ENCODE measurements at places on chromosomes 16 and 17.

GRCh38 chr17:49454050-49454449 is 39.4 kb upstream of the PHB1 start:
- peak; percentile 89 for DNase-seq

- no peak for DNase-seq
These were observed 182.7 kb downstream of the RPTOR start for GRCh38 chr17:80727409-80727755.

- DNase-seq = no peak
These were observed 157.0 kb upstream of the CDH11 start for GRCh38 chr16:65278874-65279273.

DNA sequence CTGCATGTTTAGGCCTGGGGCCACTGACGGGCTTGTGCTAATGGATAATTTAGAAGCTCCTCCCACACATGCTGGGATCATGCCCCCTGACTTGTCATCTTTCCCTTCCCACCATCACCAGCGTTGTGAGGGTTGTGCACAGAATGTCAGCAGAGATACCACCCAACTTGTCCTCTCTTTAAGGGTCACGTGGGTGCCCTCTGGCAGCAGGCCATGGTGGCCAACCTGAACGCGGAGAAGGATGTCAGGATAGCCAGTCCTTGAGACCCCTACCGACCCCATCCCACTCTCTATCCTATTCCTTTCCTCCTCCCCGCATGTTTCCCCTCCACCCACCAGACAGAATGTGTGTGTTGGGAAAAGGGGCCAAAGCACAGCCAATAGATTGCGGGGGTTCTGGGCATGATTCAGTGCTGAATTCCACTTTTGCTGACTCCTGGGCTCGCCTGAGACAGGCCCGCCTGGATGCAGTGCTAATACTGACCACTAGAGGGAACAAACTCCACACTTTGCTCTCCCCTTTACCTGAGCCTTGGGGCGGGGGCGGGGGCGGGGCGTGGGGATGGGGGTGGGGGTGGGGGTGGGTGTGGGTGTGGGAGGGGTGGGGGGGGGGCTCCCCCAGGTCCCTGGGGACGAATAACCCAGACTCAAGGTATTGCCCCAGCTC is at the start of gene GH2:
TSS of gene GH2 (minus strand) at position 10 of the 667 bp plus-strand sequence. CDS start 143 bp downstream, outside the sequence.
- DNase-seq = no peak

DNA sequence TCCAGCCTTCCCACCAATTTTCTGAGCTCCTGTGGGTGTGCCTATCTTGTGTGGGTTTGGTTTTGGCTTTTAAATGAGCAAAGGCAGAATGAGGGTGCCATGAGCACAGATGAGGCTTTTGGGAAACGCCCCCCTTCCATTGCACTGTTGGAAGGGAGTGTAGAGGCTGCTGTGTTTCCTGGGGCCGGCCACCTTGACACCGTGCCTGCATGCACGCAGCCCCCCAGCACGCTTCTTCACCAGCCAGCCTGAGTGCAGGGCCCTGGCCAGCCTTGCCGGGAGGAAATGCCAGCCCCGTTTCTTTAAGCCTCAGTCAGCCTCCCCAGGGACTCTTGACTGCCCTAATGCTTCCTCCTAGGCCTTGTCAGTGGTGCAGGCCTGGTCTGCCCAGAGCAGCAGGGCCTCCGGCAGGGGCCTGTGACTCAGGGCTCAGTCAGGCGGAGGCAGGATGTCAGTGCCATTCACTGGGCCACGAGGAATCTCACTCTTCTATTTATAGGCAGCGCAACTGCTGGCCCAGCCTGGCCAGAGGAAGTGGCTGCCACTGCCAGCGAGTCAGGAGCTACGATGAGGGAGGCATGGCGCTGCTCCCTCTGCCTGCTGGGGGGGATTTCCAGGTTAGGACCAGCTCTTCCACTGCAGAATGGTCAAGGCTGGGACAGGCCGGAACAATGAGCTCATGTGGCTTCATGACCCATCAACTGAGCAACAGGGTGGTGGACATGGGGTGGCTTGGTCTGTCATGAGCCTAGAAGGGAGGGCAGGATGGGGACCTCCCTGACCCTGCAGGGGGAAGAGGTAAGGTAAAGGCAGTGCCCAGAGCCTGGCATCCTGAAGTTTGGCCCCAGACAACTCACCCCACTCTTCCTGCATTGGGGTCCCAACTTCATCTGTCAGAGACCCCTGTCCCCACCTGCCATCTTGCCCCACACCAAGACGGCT is 205.2 kb downstream of the RAB11FIP4 start:
- DNase-seq = peak; percentile 75

DNA sequence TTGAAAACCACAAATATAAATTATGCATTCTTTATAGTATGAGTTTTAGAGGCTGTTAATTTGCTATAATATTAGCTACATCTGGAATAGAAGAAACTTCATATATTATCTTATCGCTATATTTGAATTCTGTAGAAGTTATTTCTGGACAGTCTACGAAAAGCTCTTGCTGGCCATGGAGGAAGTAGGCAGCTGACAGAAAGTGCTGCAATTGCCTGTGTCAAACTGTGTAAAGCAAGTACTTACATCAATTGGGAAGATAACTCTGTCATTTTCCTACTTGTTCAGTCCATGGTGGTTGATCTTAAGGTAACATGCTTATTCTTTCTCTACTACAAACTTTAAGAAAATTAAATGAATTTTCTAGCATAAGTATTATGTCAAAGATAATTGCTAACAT is 96.8 kb downstream of the OMG start:
- no peak for DNase-seq

DNA sequence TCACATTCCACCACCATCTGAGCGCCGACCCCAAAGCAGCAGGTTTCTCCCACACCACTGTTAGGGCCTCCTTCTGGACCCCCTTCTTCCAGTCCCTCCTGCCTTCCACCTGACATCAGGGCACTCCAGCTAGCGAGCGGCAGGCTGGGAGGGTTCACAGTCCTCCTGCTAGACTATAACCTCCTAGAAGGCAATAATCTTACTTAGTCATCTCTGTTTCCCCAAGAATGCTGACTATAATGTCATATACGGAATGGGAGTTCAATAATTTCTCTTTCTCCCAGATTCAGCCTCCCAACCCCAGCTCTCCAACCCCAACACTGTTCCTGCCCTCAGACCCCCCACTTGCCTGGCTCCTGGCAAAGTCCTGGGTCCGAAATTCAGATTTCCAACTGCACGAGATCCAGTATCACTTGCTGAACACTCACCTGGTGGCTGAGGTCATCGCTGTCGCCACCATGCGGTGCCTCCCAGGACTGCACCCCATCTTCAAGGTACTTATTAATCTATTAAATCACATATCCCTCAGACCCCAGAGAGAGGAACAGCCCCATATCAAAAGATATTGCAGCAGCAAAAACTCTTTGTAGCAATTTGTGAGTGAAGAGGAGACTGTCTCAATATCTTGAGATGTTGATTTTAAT is 5.6 kb downstream of the ALOX12 start:
- DNase-seq = no peak

GRCh38 chr17:17763136-17763535 is 73.7 kb downstream of the SREBF1 start:
- no peak for DNase-seq

All from pons (tissue), 1 donor.